ENCODE measurements at places on chromosomes 6 and 20.

GRCh38 chr6:53326372-53327016, 22.3 kb downstream of the ELOVL5 start:
- DNase-seq: no peak

DNA sequence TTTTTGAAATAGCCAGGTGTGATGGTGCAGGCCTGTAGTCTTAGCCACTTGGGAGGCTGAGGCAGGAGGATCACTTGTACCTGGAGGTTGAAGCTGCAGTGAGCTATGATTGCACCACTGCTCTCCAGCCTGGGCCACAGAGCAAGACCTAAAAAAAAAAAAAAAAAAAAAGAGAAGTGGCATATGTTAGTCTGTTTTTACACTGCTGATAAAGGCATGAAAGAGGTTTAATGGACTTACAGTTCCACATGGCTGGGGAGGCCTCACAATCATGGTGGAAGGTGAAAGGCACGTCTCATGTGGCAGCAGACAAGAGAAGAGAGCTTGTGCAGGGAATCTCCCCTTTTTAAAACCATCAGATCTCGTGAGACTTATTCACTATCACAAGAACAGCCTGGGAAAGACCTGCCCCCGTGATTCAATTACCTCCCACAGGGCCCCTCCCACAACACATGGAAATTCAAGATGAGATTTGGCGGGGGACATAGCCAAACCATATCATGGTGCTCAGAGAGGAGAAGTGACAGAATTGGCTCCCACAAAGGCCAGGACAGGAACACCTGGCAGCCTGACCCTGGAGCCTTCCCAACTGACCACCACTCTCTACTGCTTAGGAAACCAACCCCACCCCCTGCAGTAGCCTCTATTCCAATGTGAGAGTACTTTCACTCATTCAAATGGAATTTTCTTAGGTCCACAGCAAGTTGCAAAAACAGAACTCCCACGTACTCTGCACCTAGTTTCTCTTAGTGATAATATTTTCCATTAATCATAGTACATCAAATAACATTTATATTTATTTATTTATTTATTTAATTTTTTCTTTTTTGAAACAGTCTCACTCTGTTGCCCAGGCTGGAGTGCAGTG, 29.8 kb downstream of the ARHGAP40 start:
- DNase-seq: no peak

GRCh38 chr6:33668328-33668727, 43.2 kb downstream of the UQCC2 start:
- no peak for DNase-seq

- no peak for DNase-seq
Measured at GRCh38 chr6:25042984-25043725, 107.4 kb upstream of the RIPOR2 start.

DNA sequence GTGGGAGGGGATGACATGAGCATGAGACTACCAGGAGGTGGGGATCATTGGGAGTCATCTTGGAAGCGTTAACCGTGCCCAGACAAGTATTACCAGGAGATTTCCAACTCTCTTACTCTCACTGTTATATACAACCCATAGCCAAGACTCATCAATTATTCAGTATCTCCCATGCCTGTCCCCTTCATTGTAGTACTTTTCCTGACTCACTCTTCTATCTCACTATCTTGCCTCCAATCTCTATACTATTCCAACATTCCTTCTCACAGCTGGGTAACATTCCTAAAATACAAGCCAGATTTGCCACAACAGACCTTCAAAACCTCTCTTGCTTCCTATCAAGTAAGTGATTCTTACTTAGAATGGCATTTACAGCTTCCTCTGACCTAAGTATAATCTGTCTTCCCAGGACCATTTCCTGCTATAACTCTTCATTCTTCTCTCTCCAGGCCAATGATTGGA, 226.3 kb upstream of the SMLR1 start:
- no peak for DNase-seq

GRCh38 chr6:70666706-70667105, 977 bp upstream of the SMAP1 start:
- no peak for DNase-seq

GRCh38 chr6:47512872-47513271, 35.3 kb downstream of the CD2AP start:
- no peak for DNase-seq

GRCh38 chr20:50729901-50730764, 1.2 kb upstream of the PARD6B start:
- no peak for DNase-seq

- no peak for DNase-seq
Measured at GRCh38 chr6:7559651-7560385, 18.3 kb downstream of the DSP start.

- no peak for DNase-seq
Measured at GRCh38 chr6:148934961-148935360, 188.1 kb downstream of the UST start.

- no peak for DNase-seq
Measured at GRCh38 chr6:114404339-114404955, 61.6 kb upstream of the HS3ST5 start.

GRCh38 chr6:35396991-35397390, 54.6 kb downstream of the PPARD start:
- no peak for DNase-seq

DNA sequence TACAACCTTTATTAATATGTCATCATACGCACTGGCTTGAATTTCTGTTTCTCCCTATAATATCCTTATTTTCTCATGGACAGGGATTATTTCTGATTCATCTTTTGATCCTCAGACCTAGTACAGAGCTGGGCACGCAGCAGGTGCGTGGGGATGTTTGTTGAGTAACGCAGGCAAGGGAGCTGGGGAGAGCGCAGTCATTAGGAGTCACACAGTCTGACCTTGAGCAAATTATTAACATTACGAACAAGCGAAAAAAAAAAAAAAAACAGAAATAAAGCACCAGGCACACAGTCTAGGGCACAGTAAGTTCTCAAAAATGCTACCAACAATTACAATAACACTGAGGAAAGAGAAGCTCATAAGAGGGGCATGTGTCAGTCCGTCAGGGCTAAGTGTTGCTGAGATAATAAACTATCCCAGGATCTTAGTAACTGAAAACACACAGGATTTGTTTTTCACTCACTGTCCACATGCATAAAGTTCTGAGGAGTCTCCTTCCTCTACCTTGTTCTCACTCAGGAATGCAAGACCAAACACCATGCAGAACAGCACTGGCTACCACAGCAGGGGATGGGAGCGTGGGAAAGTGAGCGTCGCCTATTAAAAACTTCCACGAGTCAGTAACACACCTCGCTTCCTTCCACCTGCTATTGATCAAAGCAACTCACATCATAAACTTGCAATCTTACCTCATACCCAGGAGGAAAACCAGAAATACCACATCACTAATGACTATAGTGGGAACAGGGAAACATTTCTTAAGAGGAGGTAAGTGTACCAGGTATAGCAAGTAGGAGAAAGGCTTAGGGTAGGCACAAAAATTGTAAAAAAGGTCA, 56.9 kb downstream of the PDE10A start:
- no peak for DNase-seq
